EH (cell line): ENCODE measurements at places on chromosomes 13 and 19.
A peak's percentile ranks its signal among the peaks of the same experiment; 100 is the strongest.

- DNase-seq: no peak
Measured at GRCh38 chr13:86710013-86710412, 910.8 kb upstream of the SLITRK6 start.

- no peak for DNase-seq
Measured at GRCh38 chr13:62837895-62838294, 1422.2 kb upstream of the PCDH20 start.

GRCh38 chr19:54475706-54476105 lies 2.6 kb upstream of the CDC42EP5 start:
- DNase-seq: no peak

GRCh38 chr19:28619816-28620429 lies 593.0 kb downstream of the UQCRFS1 start:
- DNase-seq: no peak

DNA sequence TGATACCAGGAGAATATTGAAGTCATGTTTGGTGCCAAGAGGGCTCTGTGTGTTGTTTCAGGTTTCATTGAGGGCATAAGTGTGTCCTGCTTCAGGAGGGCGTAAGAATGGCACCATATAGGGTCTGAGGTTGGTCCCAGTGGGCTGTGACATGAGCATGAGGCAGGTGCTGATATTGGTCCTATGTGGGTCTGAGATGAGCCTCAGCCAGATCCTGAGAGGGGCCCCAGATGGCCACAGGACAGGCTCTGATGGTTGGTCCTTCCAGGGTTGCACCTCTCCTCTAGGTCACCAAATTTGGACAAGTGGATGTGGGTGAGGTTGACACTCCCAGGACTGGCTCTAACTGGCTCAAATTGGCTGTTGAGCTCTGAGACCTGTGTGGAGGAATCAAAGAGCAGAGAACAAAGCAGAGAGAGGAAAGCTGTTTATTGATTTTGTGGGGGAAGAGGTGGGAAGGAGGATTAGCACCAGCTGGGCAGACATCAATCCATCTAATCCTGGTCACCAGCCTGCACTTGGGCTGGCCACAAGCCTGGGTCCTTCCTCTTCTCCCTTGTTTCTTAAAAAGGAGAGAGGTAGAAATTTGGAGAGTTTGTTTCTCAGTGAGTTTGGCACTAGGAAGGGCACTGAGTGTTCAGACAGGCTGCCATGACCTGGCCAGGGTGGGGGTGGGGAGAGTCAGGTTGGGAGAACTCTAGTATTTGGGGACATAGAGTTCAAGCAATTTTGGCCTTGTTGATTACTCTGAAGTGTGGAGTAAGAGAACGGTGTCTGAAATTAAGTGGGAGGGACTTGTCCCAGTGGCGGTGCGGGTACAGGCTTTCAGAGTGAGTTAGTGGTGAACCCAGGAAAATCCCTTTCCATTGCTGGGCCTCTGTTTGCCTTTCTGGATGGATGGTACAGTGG lies 38.7 kb downstream of the CYP2B6 start:
- no peak for DNase-seq

DNA sequence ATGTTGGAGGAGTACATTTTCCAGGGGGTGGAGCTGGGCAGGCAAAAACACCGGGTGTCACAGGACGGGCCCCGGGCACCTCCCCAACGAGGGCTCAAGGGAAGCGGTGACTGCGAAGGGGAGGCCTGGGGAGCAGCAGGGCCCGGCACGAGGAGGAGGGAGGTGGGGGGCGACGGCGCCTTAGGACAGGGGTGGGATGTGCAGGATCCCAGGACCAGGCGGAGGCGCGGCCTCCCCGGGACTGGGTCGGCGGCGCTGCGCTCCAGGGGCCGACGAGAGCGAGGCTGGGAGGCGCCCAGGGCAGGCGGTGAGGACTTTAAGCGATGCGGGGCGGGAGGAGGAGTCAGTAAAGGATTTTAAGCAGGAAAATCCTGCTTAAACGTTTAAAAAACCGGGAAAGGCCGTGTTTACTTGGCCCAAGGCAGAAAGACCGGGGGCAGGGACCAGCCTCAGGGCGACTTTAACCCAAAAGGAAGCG lies 427 bp downstream of the ZNF160 start:
- peak; percentile 58 for DNase-seq

DNA sequence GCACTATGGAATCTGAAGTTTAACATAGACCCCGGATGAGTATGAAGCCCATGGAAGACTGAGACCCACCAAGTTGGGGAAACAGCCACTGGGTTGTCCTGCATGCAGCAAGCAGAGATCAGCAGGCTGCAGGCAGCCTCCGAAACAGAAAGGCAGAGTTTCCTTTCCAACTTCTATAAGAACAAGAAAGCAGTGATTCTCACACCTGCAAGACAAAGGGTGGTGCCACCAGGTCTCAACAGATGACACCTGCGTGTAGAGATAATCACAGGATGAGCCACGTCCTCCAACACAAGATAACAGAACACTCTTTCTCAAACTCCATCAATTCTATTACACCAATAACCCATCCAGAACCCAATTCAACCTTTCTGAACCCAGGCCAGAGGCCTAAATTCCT lies 457.9 kb downstream of the FOXO1 start:
- no peak for DNase-seq

DNA sequence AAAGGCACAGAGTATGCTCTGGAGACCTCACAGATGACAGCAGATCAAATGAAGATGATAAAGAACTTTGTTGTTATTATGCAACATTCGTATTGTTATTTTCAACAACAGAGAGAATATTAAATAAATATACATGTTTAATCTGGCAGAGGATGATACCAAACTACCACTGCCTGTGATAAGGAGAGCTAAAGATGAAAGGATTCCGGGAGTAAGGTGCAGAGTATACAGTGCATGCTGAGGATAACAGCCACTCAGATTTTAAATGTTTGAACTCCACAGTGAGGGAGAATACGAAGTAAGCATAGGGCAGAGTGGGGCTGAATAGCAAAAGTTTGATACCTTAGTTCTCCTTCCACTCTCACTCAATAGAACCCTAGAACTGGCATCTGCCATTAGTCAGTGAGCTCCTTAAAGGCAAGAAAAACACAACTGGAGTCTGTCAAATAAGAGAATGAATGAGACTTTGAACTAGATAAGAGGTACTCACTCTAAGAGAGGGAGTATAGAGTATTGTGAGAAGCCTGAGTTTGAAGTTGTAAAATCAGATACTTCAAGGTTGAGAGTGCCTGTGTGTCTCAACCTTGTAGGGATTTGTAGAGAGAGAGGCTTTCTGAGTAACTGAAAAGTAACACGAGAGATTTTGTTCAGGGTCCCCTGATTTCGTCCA lies 78.5 kb downstream of the STARD13 start:
- no peak for DNase-seq

- DNase-seq: no peak
Measured at GRCh38 chr13:42626176-42626860, 52.4 kb downstream of the TNFSF11 start.

GRCh38 chr13:82298106-82298505 lies 1584.2 kb downstream of the SLITRK1 start:
- no peak for DNase-seq

- DNase-seq: no peak
Measured at GRCh38 chr13:78719367-78719766, 60.4 kb upstream of the OBI1 start.

GRCh38 chr19:1665565-1666047 lies 13.2 kb upstream of the TCF3 start:
- no peak for DNase-seq

DNA sequence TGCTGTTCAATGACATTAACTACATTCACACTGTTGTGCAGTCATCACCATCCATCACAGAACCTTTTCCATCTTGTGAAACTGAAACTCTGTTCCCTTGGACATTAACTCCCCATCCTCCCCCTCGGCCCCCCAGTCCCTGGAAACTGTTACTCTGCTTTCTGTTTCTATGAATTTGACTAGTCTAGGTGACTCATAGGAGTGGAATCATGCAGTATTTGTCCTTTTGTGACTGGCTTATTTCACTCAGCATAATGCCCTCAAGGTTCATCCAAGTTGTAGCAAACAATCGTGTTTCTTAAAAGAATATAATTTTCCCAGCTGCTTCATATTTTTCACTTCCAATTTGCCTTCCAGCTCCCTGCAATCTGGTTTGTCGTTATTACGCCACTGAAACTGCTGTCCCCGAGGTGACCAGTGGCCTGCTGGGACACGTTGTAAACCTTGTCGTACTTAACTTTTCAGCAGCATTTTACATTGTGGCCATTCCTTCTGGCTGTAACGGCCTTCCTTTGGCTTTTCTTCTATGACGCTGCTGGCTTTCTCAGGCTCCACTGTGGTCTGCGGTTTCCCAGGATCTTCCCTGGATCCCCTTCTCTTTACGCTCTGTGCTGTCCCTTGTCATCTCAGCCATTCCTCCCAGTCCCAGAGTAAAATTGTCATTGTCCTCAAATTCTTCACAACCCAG lies 74.0 kb downstream of the DHRS12 start:
- peak; percentile 93 for DNase-seq

DNA sequence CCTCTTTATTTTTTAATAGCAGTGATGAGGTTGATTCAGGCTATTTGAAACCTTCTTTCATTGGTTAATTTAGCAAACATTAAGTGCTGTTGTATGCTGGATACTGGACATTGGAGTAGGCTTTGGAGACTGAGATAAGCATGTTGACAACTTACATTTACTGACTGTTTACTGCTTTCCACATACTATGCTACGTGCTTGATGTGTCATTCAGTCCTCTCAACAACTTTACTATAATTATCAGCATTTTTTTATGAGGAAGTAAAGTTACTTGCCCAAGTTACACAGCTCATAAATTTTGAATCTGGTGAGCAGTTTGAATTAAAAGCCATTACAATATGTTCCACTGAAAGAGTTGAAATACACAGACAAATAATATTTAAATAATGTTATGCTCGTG lies 83.8 kb downstream of the GJA3 start:
- no peak for DNase-seq

GRCh38 chr13:27536361-27537101 lies 83.8 kb downstream of the LNX2 start:
- DNase-seq: no peak

- DNase-seq: peak; percentile 38
Measured at GRCh38 chr13:41767801-41768200, 193.1 kb downstream of the VWA8 start.

- DNase-seq: peak; percentile 23
Measured at GRCh38 chr19:29806098-29806866, 5.5 kb upstream of the CCNE1 start.

- no peak for DNase-seq
Measured at GRCh38 chr19:10682397-10683063, 18.7 kb upstream of the QTRT1 start.

DNA sequence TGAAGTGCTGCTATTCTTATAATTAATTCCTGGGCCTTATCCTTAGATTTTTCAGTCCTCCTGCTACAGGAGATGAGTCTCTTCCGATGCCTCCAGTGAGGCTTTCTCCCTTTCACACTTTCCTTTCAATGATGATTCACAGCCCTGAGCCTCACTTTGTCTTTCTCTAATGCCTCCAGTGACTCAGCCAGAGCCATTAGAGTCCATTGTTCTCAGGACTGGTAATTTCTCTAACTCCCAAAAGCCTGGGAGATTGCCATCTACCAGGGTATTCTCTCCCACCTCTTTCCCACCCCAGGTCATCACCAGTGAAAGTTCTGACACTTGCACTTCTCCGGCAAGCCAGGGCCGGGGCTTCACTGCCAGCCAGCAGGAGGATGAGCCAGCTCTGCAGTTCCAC lies 49.6 kb upstream of the ARGLU1 start:
- peak; percentile 24 for DNase-seq

GRCh38 chr19:41641879-41642485 lies 15.1 kb upstream of the CEACAM4 start:
- peak; percentile 57 for DNase-seq

- DNase-seq: no peak
Measured at GRCh38 chr13:49029570-49029969, 53.9 kb downstream of the FNDC3A start.

DNA sequence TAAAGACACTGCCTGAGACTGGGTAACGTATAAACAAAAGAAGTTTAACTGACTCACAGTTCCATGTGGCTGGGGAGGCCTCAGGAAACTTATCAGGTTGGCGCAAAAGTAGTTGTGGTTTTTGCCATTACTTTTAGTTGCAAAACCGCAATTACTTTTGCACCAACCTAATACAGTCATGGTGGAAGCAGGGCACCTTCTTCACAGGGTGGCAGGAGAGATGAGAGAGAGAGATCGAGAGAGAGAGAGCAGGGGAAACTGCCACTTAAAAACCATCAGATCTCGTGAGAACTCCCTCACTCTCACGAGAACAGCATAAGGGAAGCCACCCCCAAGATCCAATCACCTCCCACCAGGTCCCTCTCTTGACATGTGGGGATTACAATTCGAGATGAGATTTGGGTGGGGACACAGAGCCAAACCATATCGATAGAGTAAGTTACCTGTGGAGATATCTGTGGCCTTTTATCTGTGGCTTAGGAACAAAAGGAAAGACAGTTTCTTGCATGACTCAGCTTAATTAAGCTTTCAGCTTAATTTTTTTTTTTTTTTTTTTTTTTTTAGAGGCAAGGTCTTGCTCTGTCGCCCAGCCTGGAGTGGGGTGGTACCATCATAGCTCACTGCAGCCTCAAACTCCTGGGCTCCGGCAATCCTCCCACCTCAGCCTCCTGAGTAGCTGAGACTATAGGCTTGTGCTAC lies 7.6 kb upstream of the CABP5 start:
- no peak for DNase-seq

DNA sequence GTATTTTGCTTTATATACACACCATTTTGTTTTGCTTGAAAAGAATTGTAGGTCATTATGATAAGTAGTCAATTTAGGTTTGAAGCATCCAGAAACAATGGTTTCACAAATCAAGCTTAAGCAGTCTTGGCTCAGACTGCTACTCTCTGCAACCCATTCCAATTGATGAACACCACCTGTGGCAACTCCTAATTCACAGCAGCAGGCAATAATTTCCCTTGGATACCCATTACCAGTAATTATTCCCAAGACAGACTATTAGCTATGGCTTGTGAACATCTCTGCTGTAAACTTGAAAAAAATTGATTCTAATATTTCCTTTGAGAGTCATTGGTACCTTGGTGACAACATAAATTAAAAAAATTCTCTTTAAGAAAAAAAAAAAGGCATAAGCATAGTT lies 299.3 kb upstream of the SLITRK6 start:
- DNase-seq: no peak
